Tibial nerve (tissue), 4 donors: ENCODE measurements at places on chromosomes 6 and 20.
A peak's percentile ranks its signal among the peaks of the same experiment; 100 is the strongest.

GRCh38 chr20:11982955-11983470 is 65.3 kb downstream of the BTBD3 start:
- no peaks in the 10 kb centered on the region for H3K4me1 ChIP-seq
- no peak overlapping the region for H3K27ac ChIP-seq
- H3K27me3 ChIP-seq: no peaks in the 10 kb centered on the region

GRCh38 chr20:59455402-59456341 is 148.7 kb upstream of the PHACTR3 start:
- no peak overlapping the region for H3K27ac ChIP-seq
- H3K4me1 ChIP-seq: no peaks in the 10 kb centered on the region
- DNase-seq: no peak
- H3K4me3 ChIP-seq: no peak overlapping the region
- no peaks in the 10 kb centered on the region for H3K36me3 ChIP-seq
- H3K27me3 ChIP-seq: peaks cover 7% of the 10 kb centered on the region

GRCh38 chr20:58094160-58094559 is 134.3 kb downstream of the ANKRD60 start:
- H3K4me1 ChIP-seq: no peaks in the 10 kb centered on the region
- H3K4me3 ChIP-seq: no peak overlapping the region
- no peak for DNase-seq
- H3K27me3 ChIP-seq: no peaks in the 10 kb centered on the region
- no peak overlapping the region for H3K27ac ChIP-seq
- no peaks in the 10 kb centered on the region for H3K36me3 ChIP-seq

GRCh38 chr6:90347411-90347851 is 50.8 kb upstream of the BACH2 start:
- DNase-seq: no peak
- no peak overlapping the region for H3K4me3 ChIP-seq

DNA sequence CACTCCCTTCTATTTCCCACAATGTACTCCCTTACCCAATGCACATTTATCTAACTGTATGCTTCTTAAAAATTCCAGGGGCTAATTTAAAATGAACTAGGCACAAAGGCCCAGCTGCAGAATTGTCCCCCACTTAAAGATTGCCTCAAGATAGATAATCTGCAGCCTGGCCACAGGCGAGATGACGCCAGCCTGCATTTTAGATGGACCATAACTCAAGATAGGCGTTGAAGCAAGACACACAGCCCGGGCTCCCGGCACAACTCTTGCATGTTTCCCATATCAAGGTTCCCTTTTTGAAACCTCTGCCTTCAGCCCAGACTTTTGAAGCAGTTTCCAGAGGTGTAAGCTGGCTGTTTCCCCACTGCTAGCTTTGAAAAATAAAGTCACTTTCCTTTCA is 3.2 kb upstream of the REPS1 start:
- H3K27me3 ChIP-seq: no peaks in the 10 kb centered on the region
- H3K27ac ChIP-seq: no peak overlapping the region
- H3K36me3 ChIP-seq: no peaks in the 10 kb centered on the region
- H3K4me1 ChIP-seq: peaks cover 15% of the 10 kb centered on the region
- no peak overlapping the region for H3K4me3 ChIP-seq

GRCh38 chr6:27126046-27126814 is 121.3 kb upstream of the PRSS16 start:
- H3K36me3 ChIP-seq: no peaks in the 10 kb centered on the region
- H3K27ac ChIP-seq: no peak overlapping the region
- H3K27me3 ChIP-seq: no peaks in the 10 kb centered on the region
- H3K4me3 ChIP-seq: no peak overlapping the region
- no peak for DNase-seq

DNA sequence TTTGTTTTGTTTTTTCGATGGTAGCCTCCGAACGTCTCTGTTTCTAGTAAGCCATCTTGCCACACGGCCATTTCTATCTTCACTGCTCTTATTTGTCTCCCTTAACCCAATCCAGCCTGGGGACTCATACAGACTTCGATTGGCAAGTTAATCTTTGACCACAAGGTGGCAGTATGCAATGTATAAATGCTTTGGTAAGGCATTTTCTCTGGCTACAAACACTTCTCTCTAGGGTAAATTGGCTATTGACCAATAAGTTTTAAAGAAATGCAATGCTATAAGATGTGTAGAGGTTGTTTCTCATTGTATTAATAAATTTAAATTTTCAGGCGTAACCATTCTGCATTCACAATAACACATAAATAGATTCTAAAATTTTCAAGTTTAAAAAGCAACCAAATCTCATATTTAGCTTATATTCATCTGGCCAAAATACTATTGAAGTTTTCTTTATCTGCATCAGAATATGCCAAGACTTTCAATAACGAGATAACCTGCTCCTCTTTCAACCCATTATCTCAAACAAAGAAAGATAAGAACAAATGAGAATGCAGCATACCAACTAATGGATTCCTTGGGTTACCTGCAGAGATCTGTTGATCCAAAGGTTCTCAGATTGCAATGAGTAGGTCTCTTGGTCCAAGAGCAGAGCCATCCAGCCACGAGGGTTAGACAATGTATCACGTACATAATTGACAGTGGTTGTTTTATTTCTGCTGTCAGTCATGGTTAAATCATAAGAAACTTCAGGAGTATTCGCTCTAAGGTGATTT is 231.9 kb downstream of the PKHD1 start:
- H3K4me3 ChIP-seq: no peak overlapping the region
- H3K27me3 ChIP-seq: no peaks in the 10 kb centered on the region
- H3K4me1 ChIP-seq: no peaks in the 10 kb centered on the region
- H3K36me3 ChIP-seq: no peaks in the 10 kb centered on the region

DNA sequence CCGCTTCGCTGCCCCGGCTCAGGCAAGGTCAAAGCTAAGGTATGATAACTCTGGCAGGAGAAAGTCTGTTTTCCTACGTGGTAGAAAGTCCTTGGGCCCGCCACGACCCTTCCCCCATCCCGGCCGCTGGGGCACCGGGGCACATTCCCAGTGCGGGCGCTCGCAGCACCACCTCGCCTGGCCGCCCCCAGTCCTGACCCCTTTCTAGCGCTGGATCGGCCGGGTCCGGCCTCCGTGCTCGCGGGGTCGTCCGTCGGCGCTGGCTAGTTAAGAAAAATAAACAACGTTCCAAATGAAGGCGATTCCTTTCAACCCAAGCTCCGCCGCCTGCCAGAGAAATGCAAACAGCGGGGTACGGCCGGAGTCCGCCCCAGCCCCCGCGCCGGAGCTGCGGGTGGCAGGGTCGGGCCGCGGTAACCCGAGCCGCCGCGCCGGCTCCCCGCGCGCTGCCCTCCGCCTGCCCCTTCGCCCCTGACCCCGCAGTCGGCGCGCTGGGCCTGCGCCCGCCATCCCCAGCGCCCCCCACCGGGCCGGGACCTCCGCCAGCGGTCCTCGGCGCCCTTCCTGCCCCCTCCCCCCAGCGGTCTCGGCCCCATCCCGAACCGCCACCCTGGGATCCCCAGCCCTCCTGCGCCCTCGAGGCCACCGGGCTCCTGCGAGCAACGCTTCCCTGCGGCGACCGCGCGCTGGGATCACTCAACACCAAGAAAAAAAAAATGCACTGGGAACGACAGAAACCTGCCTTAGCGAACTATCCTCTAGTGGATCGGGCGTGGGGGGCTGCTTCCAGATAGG is 37.6 kb downstream of the NCR2 start:
- DNase-seq: no peak
- H3K4me3 ChIP-seq: peak overlapping the region; percentile 8
- H3K36me3 ChIP-seq: no peaks in the 10 kb centered on the region
- H3K4me1 ChIP-seq: no peaks in the 10 kb centered on the region
- no peaks in the 10 kb centered on the region for H3K27me3 ChIP-seq
- no peak overlapping the region for H3K27ac ChIP-seq

- H3K36me3 ChIP-seq: no peaks in the 10 kb centered on the region
- no peaks in the 10 kb centered on the region for H3K27me3 ChIP-seq
- no peak overlapping the region for H3K27ac ChIP-seq
- no peaks in the 10 kb centered on the region for H3K4me1 ChIP-seq
These were observed 31.7 kb upstream of the MAS1L start for GRCh38 chr6:29519291-29520010.

GRCh38 chr6:85864453-85865401 is 222.0 kb upstream of the SYNCRIP start:
- no peaks in the 10 kb centered on the region for H3K36me3 ChIP-seq
- no peak for DNase-seq
- no peak overlapping the region for H3K27ac ChIP-seq
- peak overlapping the region; percentile 50 for H3K4me3 ChIP-seq
- H3K27me3 ChIP-seq: no peaks in the 10 kb centered on the region

DNA sequence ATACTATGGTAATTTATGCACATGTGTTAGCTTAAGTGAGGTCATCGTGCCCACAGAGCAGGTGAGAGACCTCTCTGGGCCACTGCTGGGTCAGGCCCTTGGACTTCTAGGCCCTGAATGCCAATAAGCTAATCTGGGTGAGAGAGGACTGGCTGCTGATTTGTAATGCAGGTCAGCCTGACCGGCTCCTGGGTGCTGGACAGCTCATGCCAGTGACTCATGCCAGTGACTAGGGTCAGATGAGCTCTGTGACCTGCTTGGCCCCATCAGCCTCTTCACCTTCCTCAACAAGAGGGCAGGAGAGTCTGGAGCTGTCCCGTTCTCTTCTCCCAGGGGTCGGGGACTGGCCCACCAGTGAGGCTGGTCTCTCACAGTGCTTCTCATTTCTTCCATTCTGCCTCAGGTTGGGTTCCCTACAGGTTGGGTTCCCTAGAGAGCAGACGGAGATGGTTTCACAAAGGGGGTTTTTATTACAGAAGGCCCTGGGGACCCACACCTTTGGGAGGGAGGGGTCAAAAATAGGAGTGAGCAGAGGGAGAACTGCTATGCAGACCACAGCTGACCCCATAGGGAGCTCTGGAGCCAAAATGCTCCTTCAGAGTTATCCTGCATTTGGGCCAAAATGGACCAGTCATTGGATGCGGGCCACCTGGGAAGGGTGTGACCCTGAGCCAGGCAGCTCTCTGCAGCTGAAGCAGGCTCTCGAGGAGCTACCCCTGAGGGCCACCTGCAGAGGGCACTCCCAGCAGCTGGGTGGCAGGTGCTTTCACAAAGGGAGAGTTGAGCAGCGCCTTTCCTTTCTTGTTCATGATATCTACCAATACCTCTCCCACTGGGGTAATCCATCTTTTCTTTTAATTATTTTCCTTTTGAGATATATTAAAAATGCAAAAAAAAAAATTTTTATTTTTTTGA is 2.2 kb upstream of the OXT start:
- no peak overlapping the region for H3K4me3 ChIP-seq
- peaks cover 54% of the 10 kb centered on the region for H3K27me3 ChIP-seq
- H3K4me1 ChIP-seq: peaks cover 5% of the 10 kb centered on the region
- H3K36me3 ChIP-seq: no peaks in the 10 kb centered on the region
